Caudate nucleus (tissue), 63 donors: ENCODE measurements at places on chromosomes 7 and 10.

GRCh38 chr7:101102026-101102425, 16.7 kb downstream of the TRIM56 start:
- no peak for DNase-seq

- no peak for DNase-seq
Observed at GRCh38 chr10:68155615-68156210, 46.4 kb downstream of the MYPN start.

DNA sequence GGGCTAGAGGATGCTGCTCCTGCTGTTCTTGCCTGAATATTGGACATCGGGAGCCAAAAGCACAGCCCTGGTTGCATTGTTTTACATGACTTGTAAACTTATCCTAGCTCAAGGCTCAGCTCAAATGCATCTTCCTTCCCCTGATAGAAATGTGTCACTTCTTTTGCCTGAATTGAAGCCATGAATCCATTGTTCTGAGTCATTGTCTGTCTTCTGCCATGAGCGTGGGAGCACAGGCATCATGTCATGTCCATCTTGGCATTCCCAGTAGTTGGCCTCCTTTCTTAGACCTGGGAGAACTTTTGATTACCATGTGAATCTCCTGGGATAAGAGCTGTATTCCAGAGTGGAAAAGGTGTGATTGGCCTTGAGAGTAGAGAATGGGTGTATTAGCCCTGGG, 54.1 kb upstream of the OPN4 start:
- no peak for DNase-seq

DNA sequence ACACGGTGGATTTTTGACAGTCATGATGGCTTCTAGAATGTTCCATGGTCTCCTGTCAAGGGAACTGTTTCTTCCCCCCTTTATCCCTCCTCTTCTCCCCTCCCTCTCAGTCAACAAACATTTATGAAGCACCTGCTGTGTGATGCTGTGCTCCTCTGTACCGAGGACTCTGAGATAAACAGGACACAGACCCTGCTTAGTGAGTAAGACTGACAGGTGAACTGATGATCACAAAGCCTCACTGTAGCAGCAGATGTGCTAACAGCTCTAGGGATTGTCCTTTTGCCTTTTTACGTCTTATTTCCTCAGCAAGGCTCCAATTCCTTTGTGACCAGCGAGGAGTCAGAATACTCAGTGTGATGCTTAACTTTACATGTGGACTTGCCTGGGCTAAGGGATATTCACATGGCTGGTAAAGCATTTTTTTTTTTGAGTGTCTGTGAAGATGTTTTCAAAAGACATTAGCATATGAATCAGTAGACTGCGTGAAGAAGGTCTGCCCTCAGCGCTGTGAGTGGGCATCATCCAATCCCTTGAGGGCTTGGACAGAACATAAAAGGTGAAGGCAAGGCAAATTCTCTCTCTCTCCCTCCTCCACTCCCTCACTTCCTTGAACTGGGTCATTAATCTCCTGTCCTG, 170.1 kb downstream of the ADRA2A start:
- DNase-seq = no peak
